ENCODE measurements at places on chromosomes 5 and 9. TPM values are rescaled to one million over a fixed set of nuclear protein-coding genes. Genes with fewer than 3 reads are reported as not detected.

The HEXB gene
- total RNA-seq: 124 TPM

The GHR gene
- 6.4 TPM for total RNA-seq

The PCDHB8 gene
- total RNA-seq: 0.11 TPM

The SLC6A19 gene
- not detected for total RNA-seq
